Hematopoietic multipotent progenitor cell treated with erythropoietin and hydrocortisone succinate and interleukin-3 and kit ligand, for 15 days (in vitro differentiated cells): ENCODE measurements at places on chromosomes 16 and 17.

DNA sequence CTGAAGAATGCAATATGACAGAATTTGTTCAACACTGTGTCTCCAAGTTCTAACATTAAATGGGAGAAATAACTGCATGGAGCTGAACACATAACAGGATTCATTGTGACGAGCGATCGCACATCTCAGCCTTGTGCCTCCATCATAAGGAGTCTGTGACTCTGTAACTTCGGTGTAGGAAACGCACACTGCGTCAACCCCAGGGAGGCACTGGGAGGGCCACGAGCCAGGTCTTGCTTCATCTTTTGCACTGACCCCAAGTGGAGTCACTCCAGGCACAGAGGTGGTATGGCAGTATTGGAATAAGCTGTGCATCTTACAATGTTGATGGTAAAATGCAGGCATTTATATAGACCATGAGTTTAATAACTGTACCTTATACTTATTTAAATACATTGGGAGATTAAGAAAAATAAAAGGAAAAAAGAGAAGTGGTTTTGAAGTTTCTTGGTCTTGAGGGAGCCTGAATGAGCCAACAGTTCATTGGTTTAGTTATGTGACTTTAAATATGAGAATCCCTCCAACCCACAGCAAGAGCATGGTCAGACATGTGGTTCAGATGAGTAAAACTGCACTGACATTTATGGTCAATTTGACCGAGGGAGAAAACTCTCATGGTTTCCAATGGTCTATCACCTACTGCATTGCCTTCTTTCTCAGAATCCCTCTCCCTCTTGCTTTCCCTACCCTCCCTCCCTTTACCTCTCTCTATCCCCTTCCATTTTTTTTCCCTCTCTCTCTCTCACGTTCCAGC is 5.7 kb upstream of the PMP22 start:
- DNase-seq, result no peak

GRCh38 chr16:57384248-57385070 is 12.2 kb downstream of the CX3CL1 start:
- DNase-seq, result no peak

GRCh38 chr16:19098173-19098572 is 15.6 kb upstream of the ITPRIPL2 start:
- no peak for DNase-seq

GRCh38 chr17:19513897-19514488 is 19.7 kb upstream of the SLC47A1 start:
- peak; percentile 50 for DNase-seq

- DNase-seq, result peak; percentile 14
These were observed 147.3 kb downstream of the CCDC182 start for GRCh38 chr17:57597531-57598453.

- DNase-seq, result no peak
These were observed 306.6 kb downstream of the MAF start for GRCh38 chr16:79293836-79294460.

- no peak for DNase-seq
These were observed 1.2 kb upstream of the ZNF652 start for GRCh38 chr17:49363251-49363650.
